HFFc6 (cell line): ENCODE measurements at places on chromosomes 5 and 9. TPM values are rescaled to one million over a fixed set of nuclear protein-coding genes. Genes with fewer than 3 reads are reported as not detected.

The MUSK gene
- total RNA-seq = not detected in 3 replicates

The ANKRD18B gene
- 6.5 to 8.4 TPM (median 7.3 TPM) in 3 replicates for total RNA-seq

GRCh38 chr9:135550344-135550918 is 4.5 kb downstream of the OBP2A start:
- no peak overlapping the region for H3K4me3 ChIP-seq
- H3K27ac ChIP-seq = no peak overlapping the region
- no peaks in the 10 kb centered on the region for H3K4me1 ChIP-seq
- DNase-seq = no peak
- H3K27me3 ChIP-seq = peaks cover 17% of the 10 kb centered on the region

DNA sequence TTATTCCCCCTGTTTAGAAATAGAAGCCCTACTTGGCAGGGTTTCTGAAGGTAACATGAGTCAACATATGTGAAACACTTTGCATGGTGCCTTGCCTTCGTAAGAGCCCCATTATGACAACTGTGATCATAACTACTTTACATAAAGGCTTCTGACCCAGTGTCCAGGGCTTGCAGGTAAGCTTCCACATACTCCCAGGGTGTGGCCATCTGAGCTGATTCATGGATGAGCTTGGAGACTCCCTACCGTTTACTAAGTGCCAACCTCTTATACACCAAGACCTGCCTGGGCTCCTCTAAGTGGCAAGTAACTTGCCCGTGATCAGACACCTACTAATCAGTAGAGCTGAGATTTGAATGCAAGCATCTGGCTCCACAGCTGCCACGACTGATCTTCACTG is 62.8 kb upstream of the C5orf58 start:
- H3K4me1 ChIP-seq = peaks cover 10% of the 10 kb centered on the region; the same call in 1 of the 2 replicates
- H3K27me3 ChIP-seq = peaks cover 25% of the 10 kb centered on the region
- no peaks in the 10 kb centered on the region for H3K36me3 ChIP-seq
- H3K4me3 ChIP-seq = no peak overlapping the region

GRCh38 chr5:133232911-133233310 is 181.1 kb downstream of the HSPA4 start:
- H3K27ac ChIP-seq = no peak overlapping the region
- DNase-seq = no peak
- no peak overlapping the region for H3K4me3 ChIP-seq
- H3K36me3 ChIP-seq = no peaks in the 10 kb centered on the region
- peaks cover 41% of the 10 kb centered on the region for H3K27me3 ChIP-seq
- no peaks in the 10 kb centered on the region for H3K4me1 ChIP-seq

The CER1 gene
- total RNA-seq = not detected in 2 replicates

DNA sequence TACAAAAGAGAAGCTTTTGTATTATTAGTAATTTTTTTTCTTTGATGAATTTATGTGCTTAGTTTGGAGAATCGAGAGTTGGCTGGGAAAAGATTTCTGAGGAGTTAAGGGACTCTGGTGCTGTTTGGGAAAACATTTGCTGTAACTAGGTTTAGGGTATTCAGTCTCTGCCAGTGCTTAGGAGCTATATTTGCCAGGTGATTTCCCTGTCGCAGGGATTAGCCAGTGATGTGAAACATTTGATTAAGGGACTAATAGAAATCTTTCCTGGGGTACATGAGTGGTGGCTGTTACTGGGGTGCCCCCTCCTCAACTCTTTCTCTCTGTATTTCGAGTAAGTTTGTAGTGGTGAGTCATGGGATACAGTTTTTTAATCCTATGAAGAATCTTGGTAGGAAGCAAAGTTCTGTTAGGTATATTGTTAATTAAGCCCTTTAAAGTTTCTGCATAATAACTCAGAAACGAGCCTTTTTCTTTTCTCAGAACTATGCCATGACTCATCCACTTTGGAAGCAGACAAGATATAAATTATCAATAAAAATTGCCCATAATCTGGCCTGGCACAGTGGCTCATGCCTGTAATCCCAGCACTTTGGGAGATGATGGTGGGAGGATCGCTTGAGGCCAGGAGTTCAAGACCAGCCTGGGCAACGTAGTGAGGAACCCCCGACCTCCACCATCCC is 18.6 kb downstream of the RGMB start:
- H3K36me3 ChIP-seq = peaks cover 74% of the 10 kb centered on the region
- peaks cover 98% of the 10 kb centered on the region for H3K4me1 ChIP-seq
- peak overlapping the region; percentile 44; the same call in 1 of the 2 replicates for H3K4me3 ChIP-seq
- H3K27me3 ChIP-seq = peaks cover 17% of the 10 kb centered on the region
- peak overlapping the region; percentile 87 for H3K27ac ChIP-seq
- DNase-seq = no peak

- H3K27ac ChIP-seq = no peak overlapping the region
- 0 out of 2 replicates have a peak, but pooled peaks cover 3% of the 10 kb centered on the region for H3K27me3 ChIP-seq
- no peak for DNase-seq
- peaks cover 15% of the 10 kb centered on the region for H3K4me1 ChIP-seq
- H3K36me3 ChIP-seq = no peaks in the 10 kb centered on the region
These were observed 3.6 kb upstream of the SPATA31D1 start for GRCh38 chr9:81984928-81985327.

GRCh38 chr5:79456890-79457583 is 56.9 kb downstream of the HOMER1 start:
- peaks cover 12% of the 10 kb centered on the region; the same call in 1 of the 2 replicates for H3K4me1 ChIP-seq
- no peaks in the 10 kb centered on the region for H3K36me3 ChIP-seq
- H3K4me3 ChIP-seq = no peak overlapping the region
- no peaks in the 10 kb centered on the region for H3K27me3 ChIP-seq
- DNase-seq = no peak

- no peak overlapping the region for H3K4me3 ChIP-seq
- no peaks in the 10 kb centered on the region; the same call in 1 of the 2 replicates for H3K36me3 ChIP-seq
- no peak overlapping the region for H3K27ac ChIP-seq
These were observed 150.9 kb downstream of the NUDT12 start for GRCh38 chr5:103411711-103412110.

GRCh38 chr9:111992523-111992922 is 95.9 kb downstream of the UGCG start:
- DNase-seq = peak; percentile 45
- H3K27ac ChIP-seq = no peak overlapping the region
- no peak overlapping the region for H3K4me3 ChIP-seq
- peaks cover 7% of the 10 kb centered on the region; the same call in 1 of the 2 replicates for H3K36me3 ChIP-seq
- H3K27me3 ChIP-seq = no peaks in the 10 kb centered on the region

DNA sequence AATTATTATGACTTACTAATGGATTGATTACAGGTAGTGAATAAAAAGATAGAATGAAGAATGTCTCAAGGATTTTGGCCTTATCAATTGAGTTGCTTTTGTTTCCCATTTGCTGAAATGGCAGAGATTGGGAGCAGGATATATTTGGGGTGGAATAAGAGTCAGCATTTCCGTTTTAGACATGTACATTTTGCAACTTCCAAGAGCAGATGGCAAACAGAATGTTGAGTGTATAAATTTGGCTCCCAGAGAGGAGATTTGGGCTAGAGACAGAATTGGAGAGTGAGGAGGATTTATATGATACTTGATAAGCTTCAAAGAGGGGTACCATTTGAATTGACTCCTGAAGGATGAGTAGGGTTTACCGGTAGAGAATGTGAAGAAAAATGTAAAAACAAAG is 437.9 kb upstream of the PAPPA start:
- H3K27me3 ChIP-seq = peaks cover 2% of the 10 kb centered on the region
- H3K4me1 ChIP-seq = peaks cover 19% of the 10 kb centered on the region
- H3K4me3 ChIP-seq = no peak overlapping the region

The BRD8 gene
- 41.9 to 47.5 TPM (median 46.2 TPM) in 3 replicates for total RNA-seq

The FGF1 gene
- total RNA-seq = 31.2 to 34.2 TPM (median 34.2 TPM) in 3 replicates

The GLDC gene
- 0.11 to 0.41 TPM (median 0.31 TPM) in 3 replicates for total RNA-seq

The PCDHA11 gene
- total RNA-seq = 0.13 TPM in 1 of 3 replicates, not detected in the others

The CDKN2B-AS1 gene
- total RNA-seq = 0.98 to 1.2 TPM (median 1.0 TPM) in 3 replicates

The KIF4B gene
- total RNA-seq = 0.06 to 0.22 TPM (median 0.14 TPM) in 3 replicates

The ABLIM3 gene
- 29.0 to 54.1 TPM (median 36.9 TPM) in 3 replicates for total RNA-seq

The PCDHB16 gene
- total RNA-seq = 1.6 to 2.7 TPM (median 1.7 TPM) in 3 replicates

GRCh38 chr5:115636008-115636407 is 10.2 kb upstream of the TMED7 start:
- H3K27me3 ChIP-seq = peaks cover 3% of the 10 kb centered on the region
- no peak overlapping the region for H3K4me3 ChIP-seq
- DNase-seq = no peak
- H3K4me1 ChIP-seq = peaks cover 12% of the 10 kb centered on the region

- DNase-seq = no peak
- peaks cover 6% of the 10 kb centered on the region for H3K36me3 ChIP-seq
- no peaks in the 10 kb centered on the region for H3K27me3 ChIP-seq
These were observed 185.9 kb upstream of the RASA1 start for GRCh38 chr5:87081511-87082372.

DNA sequence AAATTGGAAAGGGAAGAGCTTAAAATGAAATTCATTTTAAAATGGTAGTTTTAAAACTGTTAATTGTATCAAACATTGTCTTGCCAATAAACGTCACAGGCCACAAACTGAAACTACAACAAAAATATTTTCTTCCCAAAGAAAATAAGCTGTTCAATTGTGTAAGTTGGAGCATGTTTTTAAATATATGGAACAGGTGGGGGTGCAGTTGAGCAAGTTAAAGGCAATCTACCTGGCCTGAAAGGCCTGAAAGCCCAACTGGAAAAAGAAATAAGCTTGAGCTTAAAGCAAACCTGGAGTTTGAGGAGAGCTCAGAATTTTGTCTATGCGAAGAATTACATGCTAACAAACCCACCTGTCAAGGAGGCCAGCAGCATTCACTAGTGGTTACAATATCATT is 439.5 kb downstream of the ACTL7B start:
- H3K27ac ChIP-seq = no peak overlapping the region
- no peaks in the 10 kb centered on the region for H3K36me3 ChIP-seq
- DNase-seq = no peak
- H3K4me3 ChIP-seq = no peak overlapping the region

The CDHR2 gene
- total RNA-seq = not detected in 3 replicates

The MARCHF3 gene
- total RNA-seq = 10.9 to 19.0 TPM (median 12.3 TPM) in 3 replicates

GRCh38 chr9:91433180-91433579 is 9.5 kb upstream of the NFIL3 start:
- H3K27me3 ChIP-seq = peaks cover 5% of the 10 kb centered on the region
- H3K4me1 ChIP-seq = peaks cover 36% of the 10 kb centered on the region
- no peak overlapping the region for H3K27ac ChIP-seq
- H3K4me3 ChIP-seq = peak overlapping the region; percentile 19; the same call in 1 of the 2 replicates

The LMX1B gene
- not detected in 3 replicates for total RNA-seq

The CXCL14 gene
- total RNA-seq = not detected in 3 replicates

DNA sequence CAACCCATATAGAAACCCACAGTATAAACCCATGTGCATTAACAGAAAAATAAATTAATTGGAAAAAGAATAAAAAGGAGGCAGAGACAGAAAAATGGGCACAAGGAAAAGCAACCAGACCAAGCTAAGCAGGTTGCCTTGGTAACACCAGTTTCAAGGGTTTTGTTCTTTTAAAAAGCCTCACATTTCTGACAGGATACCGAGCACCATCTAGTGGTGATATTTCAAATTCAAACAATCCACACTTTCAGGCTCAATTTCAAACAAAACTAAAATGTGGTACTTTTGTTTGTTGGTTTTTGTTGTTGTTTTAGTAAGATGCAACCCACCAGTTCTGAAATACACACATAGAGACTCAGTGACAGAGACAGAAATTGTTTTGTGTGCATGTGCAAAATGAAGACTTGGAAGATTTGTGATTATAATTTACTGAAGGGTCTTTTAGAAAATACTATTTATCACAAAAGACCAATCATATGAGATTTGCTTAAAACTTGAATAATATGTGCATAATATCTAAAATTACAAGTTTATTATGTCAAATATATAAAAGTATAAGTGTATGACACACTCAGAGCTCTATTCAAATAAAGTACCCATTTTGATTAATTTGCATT is 318.2 kb downstream of the SLCO4C1 start:
- no peak overlapping the region for H3K4me3 ChIP-seq
- H3K27ac ChIP-seq = no peak overlapping the region
- H3K36me3 ChIP-seq = no peaks in the 10 kb centered on the region
- H3K27me3 ChIP-seq = no peaks in the 10 kb centered on the region; the same call in 1 of the 2 replicates

The RIMOC1 gene
- 32.9 to 35.7 TPM (median 35.3 TPM) in 3 replicates for total RNA-seq

DNA sequence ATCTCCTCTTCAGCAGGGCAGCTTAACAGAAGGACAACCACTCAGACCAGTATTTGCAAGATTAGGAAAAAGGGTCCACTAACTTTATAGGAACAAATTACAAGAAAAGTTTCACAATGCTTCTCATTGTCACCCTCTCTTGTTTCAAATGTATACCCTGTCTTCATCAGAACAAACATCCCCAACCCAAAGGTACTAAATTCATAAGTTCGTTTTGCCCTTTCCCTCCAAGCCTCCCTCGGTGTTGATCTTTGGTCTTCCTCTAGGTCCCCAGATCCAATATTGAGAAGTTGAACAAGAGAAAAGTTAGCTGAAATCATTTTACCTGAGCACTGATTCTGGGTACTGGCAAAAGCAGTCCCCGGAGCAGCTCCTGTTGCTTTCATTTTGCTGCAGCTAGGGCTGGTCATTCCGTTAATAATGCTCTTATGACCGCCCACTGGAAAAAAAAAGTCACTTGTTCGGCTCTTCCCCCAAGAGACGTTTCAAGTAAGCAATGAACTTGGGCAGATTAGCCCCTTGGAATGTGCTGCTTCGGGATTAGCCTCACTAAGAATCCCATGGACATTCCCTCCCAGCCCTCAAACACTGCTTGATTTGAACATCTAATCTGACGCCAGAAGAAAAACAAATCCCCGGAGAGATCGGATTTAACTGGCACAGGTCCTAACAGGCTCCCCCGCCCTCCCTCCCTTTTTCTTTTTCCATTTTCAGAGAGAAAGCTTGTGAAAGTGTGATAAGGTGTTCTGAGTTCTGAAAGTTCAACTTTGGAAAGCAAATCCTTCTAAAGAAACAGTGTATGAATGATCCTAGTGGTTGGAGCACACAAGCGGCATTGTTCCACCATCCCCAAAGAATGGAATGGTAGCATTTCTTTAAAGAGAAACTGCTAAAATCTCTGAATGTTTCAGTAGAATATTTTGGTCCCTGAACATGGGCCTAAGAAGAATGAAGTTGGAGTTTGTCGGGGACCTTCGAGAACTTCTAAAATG is 252.5 kb downstream of the TRPM3 start:
- H3K4me1 ChIP-seq = no peaks in the 10 kb centered on the region
- H3K27ac ChIP-seq = no peak overlapping the region
- no peak for DNase-seq
- no peaks in the 10 kb centered on the region for H3K36me3 ChIP-seq

The SNCB gene
- total RNA-seq = not detected in 2 replicates

GRCh38 chr5:152953788-152954483 is 536.5 kb upstream of the GRIA1 start:
- H3K36me3 ChIP-seq = no peaks in the 10 kb centered on the region
- no peaks in the 10 kb centered on the region for H3K4me1 ChIP-seq
- no peak overlapping the region for H3K4me3 ChIP-seq
- no peak overlapping the region for H3K27ac ChIP-seq
- no peaks in the 10 kb centered on the region for H3K27me3 ChIP-seq

GRCh38 chr9:98564714-98565113 is 144.0 kb downstream of the GABBR2 start:
- no peak overlapping the region for H3K4me3 ChIP-seq
- DNase-seq = no peak
- no peaks in the 10 kb centered on the region for H3K4me1 ChIP-seq
- no peaks in the 10 kb centered on the region for H3K36me3 ChIP-seq
- no peak overlapping the region for H3K27ac ChIP-seq
- H3K27me3 ChIP-seq = peaks cover 2% of the 10 kb centered on the region
